Activated CD4-positive, alpha-beta T cell treated with anti-CD3 and anti-CD28 coated beads for 36 hours (primary cell): ENCODE measurements at places on chromosomes 1 and 21.
A peak's percentile ranks its signal among the peaks of the same experiment; 100 is the strongest.

GRCh38 chr1:20730690-20731056 is 1.8 kb downstream of the SH2D5 start:
- no peak for DNase-seq

DNA sequence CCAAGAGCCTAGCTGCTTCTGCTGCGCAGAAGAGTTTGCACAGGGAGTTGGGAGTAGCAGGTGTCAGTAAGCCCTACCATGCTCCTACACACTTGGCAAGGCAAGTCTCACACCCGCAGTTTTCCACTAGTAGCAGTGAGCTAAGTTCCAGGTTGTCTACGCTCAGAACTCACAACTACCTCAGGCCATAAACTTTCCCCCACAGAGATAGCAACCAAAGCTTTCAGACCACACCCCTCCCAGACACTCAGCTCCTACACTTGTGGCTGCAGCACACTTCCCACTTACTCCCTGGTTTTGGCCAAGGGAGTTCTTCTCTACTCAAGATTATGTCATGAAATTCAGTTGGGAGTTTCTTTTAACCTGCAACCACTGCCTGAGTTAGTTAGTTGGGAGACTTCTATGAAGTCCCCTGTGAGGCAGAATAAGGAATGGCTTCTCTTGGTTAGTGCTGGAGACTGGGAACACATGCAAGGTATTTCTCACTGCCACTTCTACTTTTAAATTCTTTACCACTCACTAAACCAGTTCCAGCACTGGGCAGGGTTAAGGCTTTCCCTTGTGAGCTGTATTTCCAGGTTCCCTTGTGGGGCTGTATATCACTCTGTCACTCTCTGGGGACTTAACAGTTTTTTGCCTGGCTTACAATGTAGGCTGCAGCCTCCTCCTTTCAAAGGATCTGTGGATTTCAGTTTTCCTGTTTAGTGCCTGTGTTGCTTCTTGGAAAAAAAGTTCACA is 18.3 kb upstream of the MAB21L3 start:
- DNase-seq: no peak

DNA sequence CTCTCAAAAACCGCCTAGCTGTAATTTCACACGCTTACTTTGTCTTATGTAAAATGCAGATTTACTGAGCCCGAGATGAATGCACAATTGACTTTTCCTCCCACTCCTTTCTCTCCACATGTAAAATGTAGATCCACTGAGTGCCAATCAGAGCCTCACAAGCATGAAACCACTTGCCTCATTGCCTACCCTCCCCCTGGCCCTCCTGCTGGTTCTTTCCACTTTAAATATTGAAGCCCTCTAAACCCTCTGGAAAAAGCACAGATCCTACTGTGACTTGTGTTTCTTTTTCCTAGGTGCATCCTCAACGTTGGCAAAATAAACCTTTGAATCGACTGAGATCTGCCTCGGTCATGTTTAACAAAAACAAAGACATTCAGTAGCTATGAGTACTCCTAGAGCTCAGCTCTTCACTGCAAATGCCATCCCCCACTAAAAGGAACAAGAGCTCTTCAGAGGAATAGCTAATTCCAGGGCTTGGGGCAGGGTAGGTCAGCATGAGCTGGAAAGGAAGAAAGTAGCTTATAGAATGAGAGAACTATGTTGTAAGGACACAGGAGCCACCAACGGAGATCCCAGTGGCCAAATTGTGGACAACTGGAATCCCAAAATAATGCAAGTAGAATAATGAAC is 365.5 kb upstream of the RUNX1 start:
- DNase-seq: no peak

DNA sequence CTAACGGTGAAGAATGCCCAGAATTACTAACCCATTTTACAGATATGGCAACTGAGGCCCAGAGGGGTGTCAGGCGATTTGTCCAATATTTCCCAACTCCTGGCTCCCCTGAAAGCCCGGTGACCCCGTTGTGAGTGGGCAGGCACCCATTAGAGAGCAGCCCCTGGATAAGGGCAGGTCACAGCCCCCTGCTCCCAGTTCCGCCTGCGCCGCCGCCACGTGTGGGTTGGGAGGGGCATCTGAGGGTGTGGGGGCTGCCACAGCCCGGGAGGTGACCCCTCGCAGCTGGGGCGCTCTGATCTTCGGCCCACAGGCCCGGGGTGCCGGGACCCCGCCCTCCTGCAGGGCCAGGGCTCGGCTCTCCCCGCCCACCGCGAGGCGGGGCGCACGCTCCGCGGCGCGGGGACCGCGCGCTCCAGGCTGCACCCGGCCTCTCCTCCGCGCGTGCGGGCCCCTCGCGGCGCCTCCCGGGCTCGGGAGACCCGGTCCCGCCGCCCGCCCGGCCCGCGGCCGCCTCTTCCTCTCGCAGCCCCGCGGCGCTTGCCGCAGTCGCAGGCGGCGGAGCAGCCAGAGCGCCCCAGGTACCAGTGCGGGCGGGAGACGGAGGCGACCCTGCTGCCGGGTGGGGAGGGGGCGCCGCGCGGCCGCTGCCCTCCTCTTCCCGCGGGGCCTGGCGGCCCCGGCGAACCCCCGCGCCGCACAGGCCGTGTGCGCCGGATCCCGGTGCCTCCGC is at the start of gene HTR6:
Gene HTR6, plus strand, starts transcription at position 423 of the 733 bp plus-strand sequence. CDS start 879 bp downstream, outside the sequence.
- peak; percentile 58 for DNase-seq

DNA sequence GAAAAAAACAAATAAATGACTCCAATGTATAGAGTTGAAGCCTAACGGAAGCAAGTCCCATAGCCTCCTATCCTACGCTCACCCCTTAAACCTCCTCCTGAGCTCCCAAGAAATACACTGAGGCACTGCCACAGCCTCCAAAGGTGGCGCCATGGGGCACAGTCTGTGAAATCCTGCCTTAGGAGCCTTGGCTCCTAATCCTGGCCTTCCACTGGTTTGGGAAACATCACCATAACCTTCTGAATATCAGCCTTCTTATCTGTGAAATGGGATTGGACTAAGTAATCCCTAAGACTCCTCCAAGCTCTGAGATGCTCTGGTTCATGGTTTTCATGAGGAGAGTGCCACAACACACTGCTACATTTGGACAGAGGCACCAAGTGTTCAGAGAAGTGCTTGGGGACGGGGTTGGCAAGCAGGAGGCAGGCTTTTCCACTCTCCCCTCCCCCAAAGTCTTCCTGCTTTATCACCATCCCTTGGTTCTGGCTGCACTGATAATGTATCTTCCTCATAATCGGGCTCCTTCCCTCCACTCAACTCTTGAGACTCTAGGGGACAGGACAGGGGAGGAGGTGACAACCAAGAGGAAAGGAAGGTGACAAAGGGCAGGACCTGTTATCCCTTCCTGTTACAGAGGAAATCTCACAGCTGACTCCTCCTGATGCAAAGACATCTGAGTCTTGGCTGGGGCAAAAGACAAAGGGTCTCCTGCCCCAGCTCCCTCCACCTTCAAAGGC is 2.7 kb downstream of the SLAMF7 start:
- no peak for DNase-seq

DNA sequence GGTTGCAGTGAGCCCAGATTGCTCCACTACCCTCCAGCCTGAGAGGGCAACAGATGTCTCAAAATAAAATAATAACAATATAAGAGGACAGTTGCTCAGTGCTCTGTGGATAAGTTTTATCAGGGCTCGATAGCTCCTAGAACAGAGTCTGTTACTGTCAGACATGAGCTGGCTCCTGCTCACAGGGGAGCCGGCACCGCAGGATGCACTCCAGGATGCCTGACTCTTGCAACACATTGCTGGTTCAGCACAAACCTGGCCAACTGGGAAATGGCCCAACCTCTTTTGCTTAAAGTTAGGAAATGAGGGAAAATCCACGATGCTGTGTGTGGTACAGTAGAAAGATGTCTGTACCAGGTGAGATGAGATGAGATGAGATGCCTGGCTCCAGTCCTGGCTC is 5.8 kb upstream of the CTSE start:
- no peak for DNase-seq

DNA sequence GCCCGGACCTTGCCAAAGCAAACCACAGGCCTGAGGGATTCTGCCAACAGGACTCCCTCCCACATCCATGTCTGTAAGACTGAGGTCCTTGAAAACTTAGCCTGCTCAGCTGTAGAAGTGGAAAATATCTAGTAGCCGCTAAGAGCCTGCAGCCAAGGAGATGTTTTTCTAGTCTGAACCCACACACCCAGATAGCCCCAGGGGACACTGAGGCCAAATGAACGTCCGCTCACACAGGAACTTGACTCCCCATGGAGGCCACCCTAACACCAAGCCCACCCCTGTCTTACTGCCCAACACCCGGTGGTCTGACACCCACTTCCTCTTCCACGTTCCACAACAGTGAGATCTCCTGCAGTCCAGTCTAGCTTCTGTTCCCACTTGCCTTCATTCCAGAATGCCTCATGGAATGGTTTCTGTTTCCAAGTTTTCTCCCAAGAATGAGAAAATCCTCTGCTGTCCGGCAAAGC is 174.8 kb downstream of the PLPP3 start:
- no peak for DNase-seq

DNA sequence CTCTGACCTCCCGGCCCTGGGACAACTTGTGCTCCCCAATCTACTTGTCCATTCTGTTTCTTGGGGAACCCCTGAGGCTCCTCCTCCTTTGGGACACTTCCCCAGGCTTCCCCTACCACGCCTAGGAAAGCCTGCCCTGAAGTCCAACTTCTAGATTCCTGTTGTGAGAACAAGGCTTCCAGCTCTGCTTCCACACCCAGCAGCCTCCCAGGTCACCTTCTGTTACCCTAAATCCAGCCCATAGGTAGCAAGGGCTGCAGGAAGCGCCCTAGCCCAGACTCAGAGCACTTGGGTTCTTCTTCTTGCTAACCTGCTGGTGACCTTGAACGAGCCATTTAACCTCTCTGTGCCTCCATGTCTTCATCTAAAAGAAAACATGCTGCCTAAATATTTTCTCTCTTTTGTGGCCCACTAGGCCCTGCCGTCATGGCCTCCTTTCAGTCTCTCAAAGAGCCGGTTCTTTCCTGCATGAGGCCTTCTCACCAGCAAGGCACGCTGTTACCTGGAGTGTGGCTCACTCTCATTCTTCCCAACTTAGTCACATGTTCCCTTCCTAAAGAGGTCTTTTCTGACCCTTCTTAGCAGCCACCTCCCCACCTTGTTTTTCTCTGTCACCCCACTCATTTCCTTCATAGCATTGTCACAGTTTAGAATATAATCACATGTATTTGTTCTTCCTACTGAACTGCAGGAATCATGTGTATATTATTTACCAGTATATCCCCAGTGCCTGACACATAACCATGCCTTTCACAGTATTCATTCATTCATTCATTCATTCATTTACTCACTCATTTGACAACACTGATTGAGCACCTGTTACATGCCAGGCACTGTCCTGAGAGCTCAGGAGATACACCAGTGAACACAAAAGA is 1.4 kb downstream of the CAPN2 start:
- DNase-seq: no peak

GRCh38 chr1:111998332-111998731 is 8.9 kb upstream of the KCND3 start:
- no peak for DNase-seq

GRCh38 chr1:201503397-201504176 is 3.3 kb downstream of the CSRP1 start:
- DNase-seq: no peak

DNA sequence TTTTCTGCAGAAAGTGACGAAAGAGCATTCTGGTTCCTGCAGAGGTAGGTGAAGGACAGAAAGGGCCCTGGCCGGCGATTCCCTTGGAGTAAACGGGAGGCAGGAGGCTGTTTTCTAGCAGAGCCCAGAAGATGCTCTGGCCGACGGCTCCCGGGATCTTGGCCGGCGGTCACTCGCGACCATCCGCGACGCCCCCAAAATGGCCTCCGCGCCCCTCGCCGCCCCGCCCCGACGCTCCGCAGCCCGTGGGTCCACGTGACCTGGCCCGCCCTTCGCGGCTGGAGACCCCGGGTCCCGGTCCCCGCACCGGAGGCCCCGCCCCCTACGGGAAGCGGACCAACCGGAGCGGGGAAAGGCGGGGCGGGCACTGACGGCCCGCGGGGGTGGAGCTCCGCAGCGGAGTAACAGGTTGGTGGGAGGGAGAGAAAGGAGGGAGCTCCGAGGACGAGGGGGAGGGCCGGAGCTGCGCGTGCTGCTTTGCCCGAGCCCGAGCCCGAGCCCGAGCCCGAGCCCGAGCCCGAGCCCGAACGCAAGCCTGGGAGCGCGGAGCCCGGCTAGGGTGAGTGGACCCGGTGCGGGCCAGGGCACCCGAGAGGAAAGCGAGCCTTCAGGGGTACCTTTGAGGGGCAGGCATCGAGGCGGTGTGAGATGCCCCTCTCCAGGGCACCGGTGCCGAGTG is at the start of gene CGN:
Gene CGN, plus strand, starts transcription at position 431 of the 679 bp plus-strand sequence. CDS start 7,133 bp downstream, outside the sequence.
- DNase-seq: peak; percentile 91
